ENCODE measurements at places on chromosomes 7 and 10.

DNA sequence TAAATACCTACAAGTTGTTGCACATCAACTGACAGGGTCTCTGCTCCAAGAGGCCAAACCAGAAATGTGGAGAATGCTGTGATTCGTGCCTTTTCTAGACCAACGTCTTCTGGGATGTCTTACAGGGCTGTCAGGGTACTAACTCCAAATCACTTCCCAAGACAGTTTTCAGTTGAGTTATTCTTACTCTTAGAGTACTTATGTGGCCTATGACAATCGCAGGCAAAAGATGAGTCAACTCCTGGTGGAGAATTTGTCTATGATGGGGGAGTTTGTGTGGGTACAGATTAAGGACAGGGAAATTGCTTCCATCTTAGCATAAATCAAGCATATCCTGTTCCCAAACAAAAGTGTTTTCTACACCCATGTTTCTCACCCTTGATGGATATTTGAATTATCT lies 734.8 kb downstream of the TNS3 start:
- DNase-seq, result no peak

GRCh38 chr10:127449490-127449889 lies 99.6 kb upstream of the NPS start:
- DNase-seq, result no peak

- DNase-seq, result no peak
Measured at GRCh38 chr7:47147213-47147631, 434.7 kb downstream of the TNS3 start.

DNA sequence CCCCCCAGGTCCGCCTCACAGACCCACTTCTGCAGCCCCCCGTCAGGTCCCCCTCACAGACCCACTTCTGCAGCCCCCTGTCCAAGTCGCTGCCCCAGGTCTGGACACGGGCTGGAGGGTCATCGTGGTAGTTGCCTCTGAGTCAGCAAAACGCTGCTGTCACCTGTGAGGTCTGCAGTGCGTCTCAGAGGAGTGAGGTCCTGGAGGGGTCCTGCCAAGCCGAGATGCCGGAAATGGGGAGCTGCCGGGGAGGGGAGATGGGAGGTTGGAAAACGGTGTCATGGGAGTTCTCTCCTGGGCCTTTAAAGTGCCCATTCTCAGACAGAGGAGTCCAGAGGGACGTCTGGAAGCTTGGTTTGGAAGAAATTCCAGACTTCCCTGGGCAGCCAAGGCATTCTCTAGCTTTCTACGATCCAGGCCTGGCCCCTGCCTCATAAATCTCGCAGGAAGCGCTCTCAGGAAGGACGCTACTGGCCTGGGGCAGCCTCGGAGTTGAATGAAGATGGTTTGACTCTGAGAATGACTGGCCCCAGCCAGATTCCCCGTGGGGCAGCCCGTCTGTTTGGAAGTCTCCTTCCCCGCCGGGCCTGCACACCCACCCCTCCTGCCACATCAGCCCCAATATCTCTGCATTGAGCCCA lies 38.7 kb downstream of the CALML3 start:
- DNase-seq, result no peak

- no peak for DNase-seq
Measured at GRCh38 chr7:111953611-111954010, 252.6 kb downstream of the DOCK4 start.

- no peak for DNase-seq
Measured at GRCh38 chr10:11602358-11602757, 9.1 kb downstream of the USP6NL start.

GRCh38 chr10:42734536-42734935 lies 48.1 kb upstream of the BMS1 start:
- DNase-seq, result no peak

GRCh38 chr7:74012842-74013249 lies 15.1 kb upstream of the ELN start:
- no peak for DNase-seq

GRCh38 chr10:90167174-90168064 lies 466.0 kb downstream of the KIF20B start:
- DNase-seq, result peak; percentile 33

GRCh38 chr10:102416283-102416682 lies 2.3 kb downstream of the PSD start:
- no peak for DNase-seq

- DNase-seq, result no peak
Measured at GRCh38 chr7:4030346-4030950, 651.6 kb upstream of the FOXK1 start.

All from HS-5 (cell line).